Stimulated activated CD8-positive, alpha-beta memory T cell treated with anti-CD3 and anti-CD28 coated beads, Interleukin-15, amount 100 ng/mL, for 24 hours (primary cell): ENCODE measurements at places on chromosomes 7 and 10.

GRCh38 chr10:117488004-117488403 lies 54.5 kb upstream of the EMX2 start:
- DNase-seq, result no peak

DNA sequence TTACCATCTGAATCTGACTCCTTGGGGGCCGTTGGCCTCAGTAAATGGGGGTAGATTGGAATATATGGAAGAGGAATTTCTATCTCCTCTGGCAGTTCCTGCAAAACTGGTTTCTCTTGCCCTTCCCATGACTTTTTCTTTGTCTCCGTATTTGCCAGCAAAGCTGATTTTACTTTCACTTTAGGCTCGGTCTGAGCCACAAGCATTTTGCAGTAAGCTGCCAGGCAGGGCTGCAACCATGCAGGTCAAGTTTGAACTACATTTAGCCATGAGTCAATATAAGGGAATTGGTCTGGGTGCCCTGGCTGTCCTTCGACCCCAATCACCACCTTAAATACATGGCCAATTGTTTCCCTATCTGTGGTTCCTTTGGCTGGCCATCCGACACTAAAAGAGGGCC lies 104.3 kb downstream of the TRIM24 start:
- DNase-seq, result no peak

DNA sequence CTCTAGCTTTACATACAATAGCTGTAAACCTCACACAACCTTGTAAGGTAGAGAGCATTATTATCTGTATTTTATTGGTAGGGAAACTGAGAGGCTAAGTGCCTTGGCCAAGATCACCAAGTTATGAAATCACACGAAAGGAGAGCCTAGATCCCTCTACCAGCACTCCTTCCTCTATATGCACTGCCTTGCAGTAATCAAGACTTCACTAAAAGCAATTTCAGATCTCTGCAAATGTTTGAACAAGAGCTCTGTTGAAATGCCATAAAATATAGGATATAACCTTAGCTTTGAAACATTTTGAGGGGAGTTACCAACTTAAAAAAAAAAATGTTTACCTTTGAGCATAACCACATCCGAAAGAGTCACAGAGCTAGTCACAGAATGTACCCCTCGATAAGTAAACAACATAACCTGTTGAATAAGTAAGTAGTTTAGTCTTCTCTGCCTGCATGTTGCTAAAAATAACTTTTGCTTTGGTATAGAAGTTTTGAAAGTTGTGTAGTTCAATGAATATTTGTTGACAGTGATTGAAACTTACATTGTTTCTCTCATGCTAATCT lies 709.4 kb downstream of the AUTS2 start:
- no peak for DNase-seq

GRCh38 chr7:3893151-3893788 lies 592.2 kb downstream of the SDK1 start:
- no peak for DNase-seq

DNA sequence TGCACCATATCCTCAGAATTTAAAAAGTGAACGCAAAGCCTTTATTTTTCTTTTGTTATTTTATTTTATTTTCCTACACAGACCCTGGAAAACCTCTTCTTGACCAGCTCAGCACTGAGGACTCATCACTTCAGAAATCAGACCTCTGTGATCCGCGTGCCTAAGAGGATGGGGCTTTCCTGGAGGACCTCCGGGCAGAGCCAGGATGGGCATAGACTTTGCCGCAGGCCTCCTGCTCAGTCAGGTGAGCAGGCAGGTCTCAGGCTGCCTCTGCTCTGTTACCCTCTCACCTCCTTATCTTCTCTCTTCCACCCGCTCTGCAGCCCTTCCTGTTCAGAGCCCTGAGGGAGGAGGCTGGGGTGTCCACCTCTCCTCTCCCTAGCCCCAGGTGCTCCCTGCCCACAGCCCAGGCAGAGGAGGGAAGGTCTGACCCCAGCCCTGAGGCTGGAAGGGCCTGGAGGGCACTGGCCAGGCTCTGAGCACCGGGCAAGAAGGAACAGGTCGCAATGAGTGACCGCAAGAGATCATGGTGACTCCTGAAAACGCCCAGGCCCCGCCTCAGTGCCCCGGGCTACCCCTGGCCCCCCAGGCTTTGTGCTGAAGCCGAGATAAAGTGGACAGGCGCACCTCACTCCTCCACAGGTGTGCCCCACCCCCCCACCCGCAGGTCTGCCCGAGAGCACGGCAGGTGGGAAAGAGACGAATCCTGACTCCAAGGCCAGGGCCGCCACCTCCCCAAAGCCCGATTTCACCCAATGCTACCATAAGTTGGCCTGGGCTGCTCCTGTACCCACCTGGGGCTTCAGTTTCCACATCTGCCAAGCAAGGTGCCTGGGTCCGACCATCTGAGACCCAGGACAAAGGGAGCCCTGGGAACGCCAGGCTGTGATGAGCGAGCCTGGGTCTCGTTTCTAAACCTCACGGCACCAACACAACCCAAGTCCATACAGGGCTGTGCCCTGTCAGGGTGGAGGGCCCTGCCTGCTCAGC lies 2.8 kb downstream of the CALML5 start:
- DNase-seq, result no peak

DNA sequence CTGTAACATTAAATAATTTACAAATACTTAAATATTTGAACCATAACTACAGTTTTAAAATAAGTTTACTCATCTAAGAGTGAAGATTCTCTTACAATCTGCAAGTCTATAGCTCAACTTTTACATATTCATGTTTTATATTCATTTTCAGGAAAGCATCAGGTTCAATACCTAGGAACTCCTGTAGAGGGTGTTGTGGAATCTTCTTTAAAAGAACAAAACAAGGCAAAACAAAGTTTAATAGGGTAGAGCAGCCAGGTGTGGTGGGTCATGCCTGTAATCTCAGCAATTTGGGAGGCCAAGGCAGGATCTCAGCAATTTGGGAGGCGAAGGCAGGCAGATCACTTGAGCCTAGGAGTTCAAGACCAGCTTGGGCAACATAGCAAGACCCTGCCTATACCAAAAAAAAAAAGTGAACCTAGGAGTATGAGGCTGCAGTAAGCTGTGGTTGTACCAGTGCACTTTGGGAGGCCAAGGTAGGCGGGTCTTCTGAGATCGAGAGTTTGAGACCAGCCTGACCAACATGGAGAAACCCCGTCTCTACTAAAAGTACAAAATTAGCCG lies 45.1 kb downstream of the ST8SIA6 start:
- DNase-seq, result no peak

- no peak for DNase-seq
Measured at GRCh38 chr10:12644380-12645144, 295.2 kb downstream of the CAMK1D start.

DNA sequence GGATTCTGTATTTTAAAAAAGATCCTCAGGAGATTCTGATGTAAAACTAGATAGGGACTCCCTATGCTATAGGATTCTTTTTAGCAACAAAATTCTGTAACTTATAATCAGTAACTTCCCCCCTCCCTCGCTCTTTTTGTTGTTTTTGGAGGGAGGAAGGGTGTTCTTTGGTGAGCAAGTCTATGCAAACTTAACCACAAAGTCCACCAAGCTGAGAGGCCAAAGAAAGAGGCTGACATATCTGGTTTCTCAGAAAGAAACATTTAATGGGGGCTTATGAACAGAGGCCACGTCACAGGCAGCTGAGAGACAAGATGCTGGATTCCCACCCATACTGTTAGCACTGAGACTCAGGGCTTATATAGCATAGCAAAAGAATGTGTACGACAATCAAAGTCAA lies 14.3 kb upstream of the ABCB5 start:
- no peak for DNase-seq

DNA sequence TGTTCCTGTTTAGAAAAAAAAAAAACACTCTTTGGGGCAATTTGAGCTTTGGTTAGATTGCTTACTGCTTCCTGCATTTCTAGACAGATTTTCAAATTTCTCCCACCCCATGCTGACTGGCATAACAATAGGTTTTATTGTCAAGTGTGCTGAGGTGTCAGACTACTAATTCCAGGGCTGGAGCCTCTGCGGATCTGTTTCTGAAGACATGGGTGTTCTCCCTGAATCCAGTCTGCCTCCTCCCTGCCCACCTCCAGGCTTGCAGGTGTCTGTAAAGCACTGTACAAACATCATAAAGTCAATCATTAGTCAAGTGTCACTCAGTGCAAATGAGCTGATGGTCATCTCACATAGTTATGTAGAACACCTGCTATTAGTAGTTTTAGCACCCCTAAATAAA lies 292.4 kb downstream of the GATA3 start:
- DNase-seq, result no peak

- DNase-seq, result no peak
Measured at GRCh38 chr10:78321500-78321899, 287.8 kb downstream of the RPS24 start.

DNA sequence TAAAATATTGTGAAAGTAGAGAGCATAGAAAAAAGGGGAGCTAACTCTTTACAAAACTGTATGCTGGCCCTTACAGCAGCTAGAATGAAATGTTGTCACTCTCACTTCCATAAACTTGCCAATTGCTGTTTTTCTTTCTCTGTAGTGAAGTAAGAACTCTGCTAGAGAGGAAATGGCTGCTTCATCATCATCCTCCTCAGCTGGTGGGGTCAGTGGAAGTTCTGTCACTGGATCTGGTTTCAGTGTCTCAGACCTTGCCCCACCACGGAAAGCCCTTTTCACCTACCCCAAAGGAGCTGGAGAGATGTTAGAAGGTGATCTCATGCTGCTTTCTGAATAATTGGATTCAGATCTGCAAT lies 7.6 kb upstream of the ASCC1 start:
- no peak for DNase-seq

DNA sequence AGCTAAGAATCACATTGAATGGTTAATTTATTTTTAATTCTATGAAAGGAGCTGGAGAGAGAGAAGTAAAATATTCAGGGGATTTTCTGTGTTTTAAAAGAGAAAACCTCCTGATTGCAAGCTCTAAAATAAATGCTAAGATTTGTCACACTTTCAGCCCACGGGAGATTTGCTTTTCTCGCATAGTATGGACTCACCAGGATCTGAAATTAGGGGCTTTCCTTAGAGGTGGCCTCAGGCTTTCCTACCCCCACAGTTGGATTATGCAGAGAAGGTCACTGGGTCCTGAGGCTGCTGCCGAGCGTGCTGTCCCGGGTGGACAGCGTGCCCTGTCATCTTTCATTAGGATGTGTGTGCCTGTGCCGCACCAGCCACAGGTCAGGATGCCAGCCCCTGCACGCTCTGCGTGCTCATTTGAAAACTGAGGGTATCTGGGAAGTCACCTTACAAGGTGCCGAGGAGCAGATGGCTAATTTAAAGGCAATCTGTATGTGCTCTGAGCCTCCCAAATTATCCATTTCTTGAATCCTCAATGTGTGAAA lies 258.8 kb downstream of the CELF2 start:
- no peak for DNase-seq

- no peak for DNase-seq
Measured at GRCh38 chr7:17150018-17150417, 148.4 kb upstream of the AHR start.

DNA sequence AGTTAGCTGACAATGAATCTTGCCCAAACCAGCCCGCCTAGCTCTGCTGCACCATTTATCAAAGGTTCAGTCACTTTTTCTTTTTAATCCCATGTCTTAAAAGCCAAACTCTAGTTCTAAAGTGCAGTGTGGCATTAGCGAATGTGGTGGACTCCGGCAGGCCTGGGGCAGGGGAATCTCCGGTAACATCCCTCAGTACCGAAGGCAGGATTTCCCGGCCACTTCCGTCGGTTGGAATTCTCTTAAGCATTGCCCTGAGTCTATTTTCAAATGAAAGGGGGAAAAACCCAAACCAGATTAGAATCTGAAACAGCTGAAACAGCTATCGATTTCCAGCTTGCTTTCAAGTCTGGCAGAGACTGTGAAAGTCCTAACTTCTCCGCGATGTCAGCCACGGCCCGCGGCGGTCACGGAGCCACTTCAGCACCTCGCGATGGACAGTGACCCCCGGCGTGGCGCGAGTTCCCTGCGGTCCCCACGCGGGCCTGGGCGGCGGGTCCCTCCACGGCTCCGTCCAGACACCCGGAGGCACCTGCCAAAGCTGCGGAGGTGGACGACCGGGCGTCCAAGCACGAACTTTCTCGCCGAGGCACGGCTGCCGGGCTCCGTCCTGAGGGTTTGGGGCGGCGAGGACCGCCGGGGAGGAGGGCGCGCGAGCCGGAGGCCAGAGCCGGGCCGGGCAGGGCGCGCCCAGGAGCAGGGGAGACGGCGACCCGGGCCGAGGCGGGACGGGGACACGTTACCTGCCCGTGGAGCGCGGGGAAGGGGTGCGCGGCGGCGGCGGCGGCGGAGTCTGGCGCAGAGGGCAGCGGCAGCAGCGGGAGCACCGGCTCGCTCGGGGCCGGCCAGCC lies 745 bp downstream of the TCERG1L start:
- no peak for DNase-seq

- DNase-seq, result no peak
Measured at GRCh38 chr7:20158684-20159083, 58.5 kb downstream of the MACC1 start.

DNA sequence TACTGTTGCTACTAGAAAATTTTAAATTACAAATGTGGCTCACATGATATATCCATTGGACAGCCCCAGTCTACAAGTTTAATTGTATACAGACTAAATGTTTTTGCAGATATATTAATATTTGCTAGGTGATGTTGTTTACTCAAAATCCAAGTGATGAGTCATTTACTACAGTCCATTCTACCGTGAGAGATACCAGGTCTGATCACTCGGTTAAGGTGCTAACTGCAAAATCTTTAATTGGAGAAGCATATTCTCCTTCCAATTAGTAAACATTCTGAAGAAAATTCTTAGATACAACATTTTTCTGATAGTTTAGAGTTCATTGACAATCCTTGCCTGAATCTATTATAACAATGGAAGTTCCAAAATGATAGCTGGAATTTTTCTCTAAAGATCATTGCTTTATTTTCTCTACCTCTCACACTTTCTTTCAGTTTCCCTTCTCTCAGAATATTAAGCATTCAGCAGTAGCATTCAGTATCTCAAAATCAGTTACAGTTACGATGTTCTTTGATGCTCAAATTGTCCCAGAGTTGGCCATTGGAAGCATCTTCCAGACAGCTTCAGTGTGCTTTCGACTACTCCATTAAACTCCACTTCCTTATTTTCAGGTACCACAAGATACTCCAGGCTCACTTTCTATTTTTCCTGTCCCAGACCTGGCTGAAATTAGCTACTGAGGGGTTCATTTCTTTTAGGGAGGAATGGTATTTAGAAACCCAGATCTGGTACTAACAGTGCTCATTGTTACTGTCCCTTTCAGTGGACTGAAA lies 2.3 kb downstream of the ABCB1 start:
- no peak for DNase-seq

GRCh38 chr7:108557191-108557590 lies 12.3 kb downstream of the THAP5 start:
- no peak for DNase-seq

- DNase-seq, result no peak
Measured at GRCh38 chr7:96685353-96685752, 24.3 kb downstream of the SEM1 start.

DNA sequence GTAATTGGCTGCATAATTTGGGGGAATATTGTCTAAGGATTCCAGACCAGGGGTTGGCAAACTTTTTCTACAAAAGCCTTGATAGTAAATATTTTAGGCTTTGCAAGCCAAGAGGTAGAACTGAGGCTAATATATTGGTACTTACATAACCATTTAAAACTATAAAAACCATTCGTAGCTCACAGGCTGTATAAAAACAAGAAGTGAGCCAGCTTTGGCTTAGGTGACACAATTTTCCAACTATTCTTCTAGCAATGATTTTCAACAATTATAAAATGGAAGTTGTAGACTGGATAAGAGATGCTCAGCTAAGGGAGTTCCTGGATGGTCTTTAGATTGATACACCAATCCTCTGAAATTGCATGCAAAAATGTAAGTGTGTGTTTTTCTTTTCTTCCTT lies 1.4 kb downstream of the GPR141 start:
- no peak for DNase-seq

GRCh38 chr10:133335246-133336117 lies 1.2 kb downstream of the CALY start:
- peak; percentile 39 for DNase-seq

GRCh38 chr10:132234860-132235259 lies 48.1 kb downstream of the DPYSL4 start:
- DNase-seq, result no peak
